ENCODE measurements at places on chromosomes 4 and X.
A peak's percentile ranks its signal among the peaks of the same experiment; 100 is the strongest.

GRCh38 chr4:110493520-110493919, 17.6 kb downstream of the ENPEP start:
- DNase-seq: no peak

- DNase-seq: no peak
These were observed 374.9 kb upstream of the AADAT start for GRCh38 chr4:170464614-170465197.

GRCh38 chrX:39755143-39756032, 342.4 kb downstream of the BCOR start:
- no peak for DNase-seq

DNA sequence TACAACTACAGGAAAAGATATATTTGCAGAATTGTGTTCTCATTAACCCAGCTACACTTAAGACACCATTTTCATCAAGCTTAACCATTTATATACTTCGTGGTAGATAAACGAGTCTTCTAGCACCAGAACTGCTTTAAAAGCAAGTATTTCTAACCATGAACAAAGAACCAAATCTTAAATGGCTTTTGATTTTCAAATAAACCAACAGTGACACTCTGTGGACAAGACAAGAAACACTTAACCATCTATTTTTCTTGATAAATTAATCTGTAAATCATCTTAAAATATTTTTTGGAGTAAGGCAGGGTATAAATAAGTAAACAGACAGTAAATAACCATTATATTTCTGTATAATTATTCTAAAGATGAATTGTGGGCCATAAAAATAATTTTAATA, 10.2 kb downstream of the BEND2 start:
- DNase-seq: no peak

DNA sequence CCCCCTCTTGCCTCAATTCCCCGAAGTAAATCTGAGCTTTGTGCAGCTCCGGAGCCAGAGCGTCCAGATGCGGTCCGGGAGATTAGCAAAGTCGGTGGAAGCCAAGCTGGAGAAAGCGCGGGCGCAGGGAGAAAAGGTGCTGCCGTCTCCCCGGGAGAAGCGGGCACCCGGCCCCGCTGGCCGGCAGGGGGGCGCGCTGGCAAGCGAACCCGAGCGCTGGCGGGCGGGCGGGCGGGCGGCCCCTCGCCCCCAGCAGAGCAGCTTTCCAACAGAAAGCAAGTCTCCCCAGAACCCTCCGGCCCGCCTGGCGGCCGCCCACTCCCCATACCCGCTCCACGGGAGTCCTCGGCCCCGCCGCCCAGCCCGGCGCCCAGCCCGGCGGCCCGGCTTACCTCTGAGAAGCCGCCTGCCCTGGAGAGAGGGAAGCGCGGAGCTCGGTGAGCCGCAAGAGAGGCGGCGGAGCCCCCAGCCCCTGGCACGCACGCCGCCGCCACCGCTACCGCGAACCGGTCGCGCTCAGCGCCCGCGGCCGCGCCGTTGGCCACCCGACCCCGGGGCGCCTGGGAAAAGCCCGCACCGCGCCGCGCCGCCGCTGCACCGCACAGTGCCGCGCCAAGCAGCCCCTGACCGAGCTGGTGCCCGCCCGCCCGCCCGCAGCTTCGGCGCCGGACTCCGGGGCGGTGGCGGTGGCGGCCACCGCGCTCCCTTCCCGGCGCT, 529 bp upstream of the CITED1 start:
- no peak for DNase-seq

GRCh38 chr4:65535113-65535512, 135.2 kb downstream of the EPHA5 start:
- no peak for DNase-seq

- DNase-seq: peak; percentile 99
These were observed 73.6 kb upstream of the DHX15 start for GRCh38 chr4:24657768-24658617.

DNA sequence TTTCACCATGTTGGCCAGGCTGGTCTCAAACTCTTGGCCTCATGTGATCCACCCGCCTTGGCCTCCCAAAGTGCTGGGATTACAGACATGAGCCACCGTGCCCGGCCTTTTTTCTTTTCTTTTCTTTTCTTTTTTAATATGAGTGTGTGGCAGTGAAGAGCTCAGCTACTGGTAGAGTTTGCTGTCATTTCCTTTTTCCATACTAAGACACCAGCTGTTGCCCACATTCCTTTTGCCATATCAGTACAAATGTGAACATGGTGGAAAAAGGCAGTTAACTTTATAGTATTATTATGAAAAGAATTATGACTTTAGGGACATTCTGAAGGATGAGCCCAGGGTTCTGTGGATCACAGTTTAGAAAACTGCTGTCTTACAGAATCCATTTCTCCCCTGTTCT, 69.8 kb downstream of the EGF start:
- no peak for DNase-seq

DNA sequence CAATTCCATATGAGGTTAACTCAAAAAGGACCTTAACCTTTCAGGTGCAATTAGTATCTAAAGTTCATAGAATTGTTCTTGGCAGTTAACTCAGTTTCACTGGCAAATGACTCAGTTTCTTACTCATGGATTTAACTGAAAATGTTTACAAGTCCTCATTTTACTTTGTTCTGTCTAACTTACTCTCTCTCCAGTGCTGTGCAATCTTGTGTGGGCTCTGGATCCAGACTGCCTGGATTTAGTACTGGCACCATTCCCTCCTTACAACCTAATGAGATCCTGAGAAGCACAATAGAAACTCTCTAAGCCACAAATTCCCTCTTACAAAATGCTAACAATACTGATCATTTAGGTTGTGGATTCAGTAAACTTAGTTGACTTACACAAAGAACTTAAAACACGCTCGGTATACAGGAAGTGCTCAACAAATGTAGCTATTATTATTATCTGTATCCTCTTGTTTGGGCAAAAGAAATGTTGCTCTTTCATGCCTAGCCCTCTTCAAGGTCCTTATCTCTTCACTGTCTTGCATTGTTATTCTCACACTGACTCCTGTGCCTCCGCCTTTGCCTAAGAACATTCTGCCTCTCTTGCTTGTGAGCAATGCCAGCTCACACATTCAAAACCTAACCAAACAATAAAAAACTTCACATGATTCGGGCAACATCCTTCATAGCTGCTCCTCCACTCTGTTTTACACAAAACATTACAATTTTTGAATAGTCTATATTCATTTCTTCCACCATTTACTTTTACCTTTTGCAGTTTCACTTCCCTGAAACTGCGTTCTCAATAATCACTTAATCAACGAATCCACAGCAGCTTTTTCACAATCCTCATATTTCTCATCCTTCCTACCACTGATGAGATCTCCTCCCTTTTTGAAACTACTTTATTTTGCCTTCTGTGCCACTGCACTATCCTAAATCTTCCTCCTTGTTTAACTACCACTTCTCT, 91.8 kb downstream of the PDE5A start:
- DNase-seq: no peak

DNA sequence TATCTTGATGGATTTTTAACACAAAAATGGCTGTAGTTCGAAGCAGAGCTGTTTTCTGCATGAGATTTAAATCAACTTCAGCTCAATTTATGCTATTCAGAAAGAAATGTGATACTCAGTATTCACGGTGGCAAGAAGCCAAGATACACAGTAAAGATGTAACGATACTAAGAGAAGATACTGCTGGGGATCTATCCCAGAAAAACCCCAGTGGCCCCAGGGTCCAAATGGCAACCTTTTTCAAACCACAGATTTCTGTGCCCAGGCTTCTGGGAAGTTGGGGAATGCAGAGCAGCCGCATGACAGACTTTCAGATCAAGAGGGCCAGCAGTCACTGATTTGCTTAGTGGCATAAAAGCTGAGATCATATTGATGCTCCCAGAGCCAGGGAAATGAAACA, 353.9 kb downstream of the AFF2 start:
- no peak for DNase-seq

DNA sequence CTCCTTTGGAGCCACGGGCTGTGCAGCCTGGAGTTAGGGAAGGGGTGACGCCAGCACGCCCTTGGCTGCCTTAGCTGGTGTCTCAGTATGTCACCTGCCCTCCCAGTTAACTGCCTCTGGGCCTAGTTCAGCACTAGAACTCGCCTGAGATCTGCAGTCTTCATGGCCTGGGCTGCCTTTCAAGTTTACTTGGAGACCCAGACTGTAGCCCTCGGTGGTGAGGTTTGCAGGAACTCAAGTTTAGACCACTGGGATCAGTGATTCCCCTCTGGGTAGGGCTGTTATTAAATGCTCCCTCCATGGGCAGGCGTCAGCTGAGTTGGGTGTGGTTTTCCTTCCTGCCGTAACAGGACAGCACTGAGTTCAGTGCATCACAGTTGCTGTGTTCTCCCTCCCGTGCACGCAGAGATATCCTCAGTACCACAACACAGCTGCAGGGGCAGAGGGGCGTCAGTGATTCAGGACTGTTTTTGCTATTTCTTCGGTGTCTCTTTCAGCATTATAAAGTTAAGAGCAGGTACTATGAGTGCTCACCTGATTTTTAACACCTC, 30.5 kb downstream of the PLAC8 start:
- DNase-seq: no peak

DNA sequence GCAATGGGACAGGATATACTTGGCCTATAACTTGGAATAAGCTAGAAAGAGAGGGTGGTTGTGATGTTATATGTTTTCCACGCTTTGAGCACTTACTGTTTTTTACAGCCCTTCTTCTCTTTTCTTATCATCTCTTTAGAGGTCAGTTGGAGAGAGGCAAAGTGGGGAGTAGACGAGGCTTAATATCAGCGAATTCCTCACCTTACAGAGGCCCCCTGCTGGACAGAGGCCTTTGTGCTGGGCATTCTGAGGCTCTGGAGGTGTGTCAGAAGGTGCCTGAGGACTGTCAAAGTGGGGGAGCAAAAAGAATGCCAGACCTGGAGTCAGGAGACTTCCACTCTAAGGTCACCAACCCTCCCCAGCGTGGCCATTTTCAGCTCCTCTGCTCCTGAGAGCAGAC, 42.5 kb downstream of the MAMLD1 start:
- no peak for DNase-seq

- no peak for DNase-seq
These were observed 265.4 kb upstream of the SLC7A11 start for GRCh38 chr4:138507522-138507921.

DNA sequence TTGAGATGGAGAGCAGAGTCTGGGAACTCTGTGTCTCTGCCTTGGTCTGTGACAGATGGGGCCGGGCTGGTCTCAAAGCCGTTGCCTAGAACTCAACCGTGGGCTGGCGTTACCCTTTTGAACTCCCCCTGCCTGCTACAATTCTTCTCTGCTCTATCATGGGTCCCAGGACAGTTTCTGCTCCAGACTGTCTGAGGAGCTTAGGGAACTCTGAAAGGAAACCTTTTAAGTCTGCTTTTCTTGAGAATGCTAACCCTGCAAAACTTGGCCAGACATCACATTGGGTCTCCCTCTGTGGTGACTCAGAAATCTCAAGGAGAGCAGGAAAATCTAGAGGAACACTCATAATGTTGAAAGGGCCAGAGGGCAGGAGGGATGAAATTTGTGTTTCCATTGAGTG, 240.6 kb downstream of the CBR4 start:
- DNase-seq: no peak

GRCh38 chrX:46961097-46961496, 48.9 kb downstream of the JADE3 start:
- DNase-seq: no peak

GRCh38 chr4:86744570-86744969, 104.6 kb downstream of the SLC10A6 start:
- no peak for DNase-seq

GRCh38 chrX:148540114-148540513, 39.7 kb downstream of the AFF2 start:
- DNase-seq: no peak

DNA sequence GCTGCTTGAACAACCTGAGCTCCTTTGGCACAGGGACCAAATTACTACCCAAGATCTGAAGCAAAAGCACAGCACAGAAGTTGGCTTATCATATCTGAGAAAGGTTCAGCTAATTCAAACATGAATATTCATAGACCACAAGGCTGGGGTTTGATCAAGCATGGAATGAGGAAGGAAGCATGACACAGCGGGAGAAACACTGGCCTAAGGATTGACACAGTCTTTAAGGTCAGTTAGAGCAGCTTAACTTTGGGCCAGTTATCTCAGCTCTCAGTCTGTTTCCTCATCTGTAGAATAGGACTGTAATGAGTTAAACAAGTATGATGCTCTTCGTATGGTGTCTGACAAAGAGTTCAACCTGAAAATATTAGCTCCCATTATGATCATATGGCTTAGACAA, 88.5 kb upstream of the CBR4 start:
- DNase-seq: no peak

DNA sequence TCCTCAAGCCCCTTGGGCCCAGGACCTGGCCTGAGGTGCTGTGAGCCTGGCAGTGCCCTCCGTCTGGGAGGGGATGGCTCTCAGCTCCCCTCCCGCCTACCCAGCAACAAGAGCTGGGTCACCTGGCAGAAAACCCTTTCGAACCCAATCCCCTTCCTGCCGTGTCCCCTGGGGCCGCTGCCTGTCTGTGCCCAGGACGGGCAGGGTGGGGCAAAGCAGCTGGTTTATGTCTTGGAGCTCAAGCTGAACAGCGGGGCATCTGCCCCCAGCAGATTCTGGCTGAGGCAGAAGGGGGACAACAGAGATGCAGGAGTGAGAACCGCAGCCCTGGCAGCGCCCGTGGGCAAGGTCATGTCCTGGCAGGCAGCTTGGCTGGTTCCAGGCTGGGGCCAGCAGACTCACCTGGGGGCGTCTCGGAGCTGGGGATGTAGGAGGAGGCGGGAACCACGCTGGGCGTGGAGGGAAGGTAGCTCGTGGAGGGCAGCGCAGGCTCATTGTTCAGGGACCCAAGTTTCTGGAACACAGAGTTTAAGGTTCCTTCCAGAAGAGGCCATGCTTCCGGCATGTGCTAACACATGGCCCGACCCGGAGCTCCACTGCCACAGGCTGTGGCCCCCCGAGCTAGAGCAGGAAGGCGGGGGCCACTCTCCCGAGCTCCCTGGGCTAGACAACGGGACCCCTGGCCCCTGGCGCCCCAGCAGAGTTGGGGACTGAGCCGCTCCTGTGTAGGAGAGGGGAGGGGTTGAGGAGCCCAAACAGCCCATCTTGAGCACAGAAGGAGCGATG, 24.2 kb downstream of the NELFA start:
- no peak for DNase-seq

DNA sequence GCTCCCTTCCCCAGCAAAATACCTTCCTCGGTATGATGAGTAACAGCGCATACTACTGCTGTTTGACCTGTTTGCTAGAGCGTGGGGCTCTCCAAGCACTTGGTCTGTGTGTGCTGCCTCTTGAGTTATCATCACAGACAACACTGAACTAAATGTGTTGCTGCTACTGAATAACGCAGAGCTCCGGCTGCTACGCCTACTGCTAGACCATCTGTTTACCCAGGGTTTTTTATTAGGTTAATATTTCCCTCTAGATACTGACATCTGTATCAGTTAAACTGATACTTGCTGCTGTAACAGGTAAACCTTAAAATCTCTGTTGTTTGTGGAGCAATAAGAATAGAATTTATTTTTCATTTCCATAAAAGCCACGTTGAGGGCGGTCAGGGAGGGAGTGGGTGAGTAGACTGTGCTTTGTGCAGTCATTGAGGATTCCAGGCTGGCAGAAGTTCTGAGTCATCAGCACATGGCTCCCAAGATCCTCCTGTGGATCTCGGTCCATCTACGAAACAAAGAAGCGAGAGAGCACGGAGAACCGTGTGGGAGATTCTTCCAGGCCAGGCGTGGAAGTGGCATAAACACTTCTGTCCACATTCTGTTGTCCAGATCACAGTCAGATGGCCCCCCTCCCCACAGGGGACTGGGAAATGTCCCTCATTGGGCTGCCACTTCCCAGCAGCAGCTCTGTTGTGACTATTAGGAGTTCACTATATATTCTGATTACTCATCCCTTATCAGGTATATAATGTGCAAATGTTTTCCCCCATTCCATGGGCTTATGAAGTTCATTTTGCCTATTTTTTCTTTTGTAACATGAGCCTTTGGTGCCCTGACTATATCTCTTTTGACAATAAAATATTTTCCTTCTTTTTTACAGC, 14.1 kb downstream of the GRK4 start:
- no peak for DNase-seq

GRCh38 chr4:176016601-176017000, 49.0 kb upstream of the WDR17 start:
- DNase-seq: no peak

Measured in PC-9 (cell line).